ENCODE measurements at places on chromosomes 6 and 20.

DNA sequence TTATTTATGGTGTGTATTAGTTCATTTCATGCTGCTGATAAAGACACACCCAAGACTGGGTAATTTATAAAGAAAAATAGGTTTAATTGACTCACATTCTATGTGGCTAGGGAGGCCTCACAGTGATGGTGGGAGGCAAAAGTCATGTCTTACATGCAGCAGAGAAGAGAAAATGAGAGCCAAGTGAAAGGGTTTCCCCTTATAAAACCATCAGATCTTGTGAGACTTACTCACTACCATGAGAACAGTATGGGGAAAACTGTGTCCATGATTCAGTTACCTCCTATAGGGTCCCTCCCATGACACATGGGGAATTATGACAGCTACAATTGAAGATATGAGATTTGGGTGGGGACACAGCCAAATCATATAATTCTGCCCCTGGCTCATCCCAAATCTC lies 150.0 kb upstream of the AHI1 start:
- no peak for DNase-seq

DNA sequence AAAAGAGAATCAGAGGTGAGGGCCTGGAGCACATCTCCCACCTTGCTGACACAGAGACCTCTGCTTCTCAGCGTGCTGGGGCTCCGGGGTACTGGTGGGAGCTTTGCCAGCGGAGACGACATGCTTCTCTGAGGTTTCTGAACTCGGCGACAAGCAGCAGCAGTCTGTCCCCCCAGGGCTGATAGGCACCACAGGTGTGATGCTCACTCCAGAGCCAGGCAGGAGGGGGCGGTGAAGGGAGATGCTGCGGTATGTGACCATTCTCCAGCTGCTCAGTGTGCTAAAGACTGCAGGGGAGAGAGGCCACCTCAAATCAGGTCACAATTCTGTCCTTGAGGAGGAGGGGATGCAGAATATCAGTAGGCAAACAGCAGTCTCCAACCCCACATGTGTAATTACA lies 219.9 kb downstream of the ALDH8A1 start:
- no peak for DNase-seq

DNA sequence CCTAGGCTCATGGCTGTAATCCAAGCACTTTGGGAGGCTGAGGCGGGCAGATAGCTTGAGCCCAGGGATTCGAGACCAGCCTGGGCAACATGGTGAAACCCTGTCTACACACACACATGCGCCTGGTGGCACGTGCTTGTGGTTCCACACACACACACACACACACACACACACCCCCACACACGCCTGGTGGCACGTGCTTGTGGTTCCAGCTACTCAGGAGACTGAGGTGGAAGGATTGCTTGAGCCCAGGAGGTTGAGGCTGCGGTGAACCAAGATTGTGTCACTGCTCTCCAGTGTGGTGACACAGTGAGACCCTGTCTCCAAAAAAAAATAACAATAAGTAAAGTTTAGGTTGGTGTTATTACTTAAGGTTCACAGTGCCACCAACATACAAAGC lies 165.8 kb downstream of the ZFAND3 start:
- DNase-seq = peak; percentile 53

GRCh38 chr20:33188421-33188820 lies 20.5 kb downstream of the BPIFA2 start:
- DNase-seq = no peak

DNA sequence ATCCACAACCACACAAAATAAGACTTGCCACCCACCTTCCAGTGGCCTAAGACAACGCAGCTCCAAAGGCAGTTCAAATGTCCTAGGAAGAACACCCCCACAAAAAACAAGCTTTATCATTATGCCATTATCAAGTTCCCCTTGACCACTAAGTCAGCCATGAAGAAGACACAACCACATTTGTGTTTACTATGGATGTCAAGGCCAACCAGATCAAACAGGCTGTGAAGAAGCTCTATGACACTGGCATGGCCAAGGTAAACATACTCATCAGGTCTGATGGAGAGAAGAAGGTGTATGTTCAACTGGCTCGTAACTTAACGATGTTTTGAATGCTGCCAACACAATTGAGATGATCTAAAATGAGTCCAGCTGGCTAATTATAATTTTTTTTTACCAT lies 26.1 kb downstream of the SEC63 start:
- DNase-seq = no peak

- DNase-seq = no peak
Measured at GRCh38 chr20:34112600-34113101, 608 bp upstream of the EIF2S2 start.

GRCh38 chr6:164854526-164854925 lies 454.9 kb downstream of the C6orf118 start:
- DNase-seq = no peak

DNA sequence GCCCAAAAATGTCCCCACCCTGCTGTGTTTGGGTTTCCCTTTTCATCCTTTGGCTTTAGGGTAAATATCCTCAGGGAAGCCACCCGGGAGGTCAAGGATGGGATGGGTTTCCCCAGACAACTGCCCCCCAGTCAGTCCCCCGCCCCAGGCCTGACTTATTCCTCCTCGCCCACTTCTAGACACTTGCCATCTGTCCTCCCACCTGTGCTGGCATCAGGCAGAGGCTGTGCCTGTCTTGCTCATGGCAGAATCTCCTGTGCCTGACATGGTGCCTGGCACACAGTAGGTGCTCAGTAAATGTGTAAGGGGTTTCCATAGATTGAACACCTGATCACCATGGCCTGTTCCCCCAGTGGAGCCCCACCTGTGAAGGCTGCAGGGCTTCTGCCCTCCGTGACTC lies 141.8 kb downstream of the PHACTR3 start:
- no peak for DNase-seq

DNA sequence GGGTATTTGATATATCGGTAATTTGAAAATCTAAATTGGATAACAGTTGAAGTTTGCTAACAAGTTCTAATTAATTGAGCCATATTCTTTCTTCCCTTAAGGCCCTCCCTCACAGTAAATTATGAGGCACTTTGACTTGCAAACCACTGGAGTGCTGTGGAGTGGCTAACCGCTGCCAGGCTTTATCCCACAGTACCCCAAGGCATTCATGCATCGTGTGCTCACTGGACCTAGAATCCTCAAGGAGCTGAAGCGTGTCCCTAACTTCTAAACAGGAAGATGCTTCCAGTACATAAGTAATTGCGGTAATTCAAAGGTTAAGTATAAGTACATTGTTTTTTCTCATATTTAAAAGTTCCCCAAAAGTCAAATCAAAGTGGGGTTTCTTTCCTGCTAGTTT lies 499.9 kb downstream of the TFAP2A start:
- DNase-seq = no peak

GRCh38 chr6:116467514-116467913 lies 6.3 kb downstream of the CALHM6 start:
- no peak for DNase-seq

DNA sequence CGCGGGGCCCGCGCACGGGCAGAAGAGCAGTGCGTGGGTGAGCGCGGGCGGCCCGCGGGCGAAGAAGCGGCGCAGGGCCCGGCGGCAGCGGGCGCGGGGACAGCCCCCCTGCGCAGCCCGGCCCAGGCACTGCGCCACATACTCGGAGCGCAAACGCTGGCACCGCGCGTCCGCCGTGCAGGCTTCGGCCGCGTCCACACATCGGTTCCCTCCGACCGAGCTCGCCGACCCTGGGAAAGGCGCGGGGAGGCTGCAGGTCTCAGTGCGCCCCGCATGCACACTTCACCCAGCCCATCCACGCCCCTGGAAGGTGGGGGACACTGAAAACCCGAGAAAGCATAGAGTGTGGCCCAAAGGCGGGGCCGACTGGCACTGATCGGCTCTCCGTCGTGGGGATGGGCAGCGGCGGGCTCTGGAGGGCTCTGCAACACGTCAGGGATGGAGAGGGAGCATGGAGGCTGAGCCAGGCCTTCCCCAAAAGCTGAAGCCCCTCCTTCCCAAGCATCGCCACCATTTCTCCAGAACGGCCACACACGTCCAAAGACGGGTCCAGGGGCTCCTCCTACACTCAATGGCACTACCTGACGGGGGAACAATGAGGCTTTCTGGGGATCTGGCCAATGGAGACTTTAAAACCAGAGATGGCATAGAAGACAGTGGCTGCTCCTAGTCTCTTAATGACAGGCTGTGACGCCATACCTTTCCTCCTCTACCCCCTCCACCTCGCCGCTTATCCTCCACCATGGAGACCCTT lies 2.0 kb downstream of the GFRA4 start:
- no peak for DNase-seq

- DNase-seq = no peak
Measured at GRCh38 chr6:37600312-37600916, 97.3 kb downstream of the MDGA1 start.

DNA sequence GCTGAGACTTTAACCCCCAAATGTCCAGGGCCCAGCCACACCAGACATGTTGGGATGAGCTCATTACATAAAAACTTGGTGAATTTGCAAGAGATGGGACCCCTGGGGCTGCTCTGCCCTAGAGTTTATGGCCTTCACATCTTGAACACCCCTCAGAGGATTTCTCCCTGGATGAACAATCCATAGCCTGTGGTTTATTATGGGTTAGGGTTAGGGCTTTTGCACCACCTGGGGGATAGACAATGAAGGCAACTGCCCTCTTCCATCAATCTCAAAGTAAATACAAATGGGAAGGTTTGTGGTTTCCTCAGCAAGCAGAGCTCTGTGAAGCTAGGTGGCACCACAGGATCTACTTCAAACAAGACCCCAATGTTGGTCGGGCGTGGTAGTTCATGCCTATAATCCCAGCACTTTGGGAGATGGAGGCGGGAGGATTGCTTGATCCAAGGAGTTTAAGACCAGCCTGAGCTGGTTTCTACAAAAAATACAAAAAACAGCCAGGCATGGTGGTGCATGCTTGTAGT lies 17.4 kb downstream of the SPINT3 start:
- no peak for DNase-seq

- no peak for DNase-seq
Measured at GRCh38 chr20:4820806-4821518, 99.3 kb downstream of the PRND start.

- DNase-seq = no peak
Measured at GRCh38 chr6:122657601-122658000, 47.4 kb downstream of the PKIB start.

- DNase-seq = no peak
Measured at GRCh38 chr6:157861814-157862213, 38.8 kb downstream of the SNX9 start.

DNA sequence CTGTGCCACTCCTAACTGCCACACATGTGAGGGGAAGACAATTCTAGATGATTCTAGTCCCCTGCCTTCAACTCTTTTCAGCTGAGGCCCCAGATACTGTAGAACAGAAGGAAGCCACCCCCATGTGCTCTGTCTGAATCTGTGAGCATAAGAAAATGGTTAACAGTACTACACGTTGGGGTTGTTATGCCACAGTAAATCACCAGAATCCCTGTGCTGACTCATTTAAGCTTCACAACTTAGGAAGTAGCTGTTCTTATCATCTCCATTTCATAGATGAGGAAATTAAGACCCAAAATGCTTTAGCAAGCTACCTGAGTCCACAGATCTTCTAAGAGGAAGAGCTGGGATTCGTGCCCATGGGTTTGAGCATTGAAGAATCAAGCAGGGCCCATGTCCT lies 27.4 kb upstream of the SCRT2 start:
- DNase-seq = no peak

DNA sequence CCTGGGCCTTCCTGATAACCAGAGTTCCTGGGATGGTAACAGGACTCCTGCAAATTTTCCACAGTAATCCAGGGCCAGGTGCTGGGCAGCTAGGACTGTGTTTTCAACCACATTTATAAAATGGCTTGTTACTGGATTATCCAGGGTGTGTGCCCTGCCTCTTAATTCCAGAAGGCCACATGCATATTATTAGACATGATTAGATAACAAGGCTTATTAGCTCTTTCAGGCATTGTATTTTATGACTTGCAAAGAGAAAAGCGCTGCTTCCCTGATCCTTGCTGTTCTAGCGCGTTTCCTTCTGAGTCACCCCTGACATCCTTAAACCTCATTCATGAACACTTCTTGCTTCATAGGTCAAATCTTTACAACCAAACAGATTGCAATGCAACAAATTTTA lies 208.6 kb downstream of the UST start:
- DNase-seq = no peak

DNA sequence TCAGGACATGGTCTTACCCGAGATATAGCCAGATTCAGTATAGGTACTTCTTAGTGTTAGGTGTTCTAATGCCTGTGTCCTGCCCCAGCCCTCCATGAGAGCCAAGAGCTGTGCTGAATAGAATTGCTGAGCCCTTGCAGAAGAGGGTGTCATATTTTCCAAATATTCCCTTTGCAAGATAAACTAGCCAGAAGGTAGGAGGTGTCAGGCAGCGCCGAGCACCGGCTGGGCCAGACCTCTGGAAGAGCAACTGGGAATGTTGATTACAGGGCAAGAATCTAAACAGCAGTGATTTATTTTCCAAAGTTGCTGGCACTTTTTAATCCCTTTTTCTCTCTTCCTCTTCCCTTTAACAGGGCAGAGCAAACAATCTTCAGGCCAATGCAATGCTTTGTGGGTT lies 37.1 kb upstream of the EZR start:
- DNase-seq = no peak

DNA sequence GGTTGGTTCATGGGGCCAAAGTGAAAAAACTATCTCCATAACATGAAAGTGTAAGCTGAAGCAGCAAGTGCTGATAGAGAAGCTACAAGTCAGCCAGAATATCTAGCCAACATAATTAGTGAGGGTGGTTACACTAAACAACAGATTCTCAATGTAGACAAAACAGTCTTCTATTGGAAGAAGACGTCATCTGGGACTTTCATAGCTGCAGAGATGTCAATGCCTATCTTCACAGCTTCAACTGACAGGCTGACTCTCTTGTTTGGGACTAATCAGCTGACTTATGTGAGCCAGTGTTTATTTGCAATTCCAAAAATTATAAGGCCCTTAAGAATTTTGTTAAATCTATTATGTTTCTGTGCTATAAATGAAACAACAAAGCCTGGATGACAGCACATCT lies 63.2 kb downstream of the GMDS start:
- DNase-seq = no peak

GRCh38 chr6:53220605-53221004 lies 72.0 kb upstream of the GCM1 start:
- DNase-seq = no peak

- no peak for DNase-seq
Measured at GRCh38 chr20:2114127-2114959, 12.7 kb downstream of the STK35 start.

GRCh38 chr6:114718716-114719270 lies 376.0 kb upstream of the HS3ST5 start:
- no peak for DNase-seq

- no peak for DNase-seq
Measured at GRCh38 chr20:45776931-45777330, 14.8 kb downstream of the WFDC3 start.

- DNase-seq = peak; percentile 9
Measured at GRCh38 chr6:21594416-21595281, 1.1 kb downstream of the SOX4 start.

DNA sequence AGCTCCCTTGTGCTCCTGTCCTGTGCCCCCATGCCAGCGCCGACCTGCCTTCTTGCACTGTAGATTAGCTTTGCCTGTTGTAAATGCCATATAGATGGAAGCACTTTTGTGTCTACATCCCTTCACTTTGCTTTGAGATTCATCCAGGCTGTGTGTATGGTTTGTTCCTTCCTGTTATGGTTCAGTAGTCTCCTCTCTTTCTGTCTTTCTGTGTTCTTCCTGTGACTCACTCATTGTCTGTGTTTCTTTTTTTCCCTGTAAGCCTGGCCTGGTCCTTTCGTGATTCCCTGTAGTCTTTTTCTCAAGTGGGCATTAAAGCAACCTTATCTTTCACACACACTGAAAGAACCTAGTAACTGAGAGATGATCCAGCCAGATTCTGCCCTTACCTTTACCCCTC lies 66.6 kb downstream of the JARID2 start:
- DNase-seq = no peak
